ENCODE measurements at places on chromosomes 12 and 14.

- DNase-seq, result no peak
These were observed 50.5 kb downstream of the SLC6A12 start for GRCh38 chr12:163406-163986.

DNA sequence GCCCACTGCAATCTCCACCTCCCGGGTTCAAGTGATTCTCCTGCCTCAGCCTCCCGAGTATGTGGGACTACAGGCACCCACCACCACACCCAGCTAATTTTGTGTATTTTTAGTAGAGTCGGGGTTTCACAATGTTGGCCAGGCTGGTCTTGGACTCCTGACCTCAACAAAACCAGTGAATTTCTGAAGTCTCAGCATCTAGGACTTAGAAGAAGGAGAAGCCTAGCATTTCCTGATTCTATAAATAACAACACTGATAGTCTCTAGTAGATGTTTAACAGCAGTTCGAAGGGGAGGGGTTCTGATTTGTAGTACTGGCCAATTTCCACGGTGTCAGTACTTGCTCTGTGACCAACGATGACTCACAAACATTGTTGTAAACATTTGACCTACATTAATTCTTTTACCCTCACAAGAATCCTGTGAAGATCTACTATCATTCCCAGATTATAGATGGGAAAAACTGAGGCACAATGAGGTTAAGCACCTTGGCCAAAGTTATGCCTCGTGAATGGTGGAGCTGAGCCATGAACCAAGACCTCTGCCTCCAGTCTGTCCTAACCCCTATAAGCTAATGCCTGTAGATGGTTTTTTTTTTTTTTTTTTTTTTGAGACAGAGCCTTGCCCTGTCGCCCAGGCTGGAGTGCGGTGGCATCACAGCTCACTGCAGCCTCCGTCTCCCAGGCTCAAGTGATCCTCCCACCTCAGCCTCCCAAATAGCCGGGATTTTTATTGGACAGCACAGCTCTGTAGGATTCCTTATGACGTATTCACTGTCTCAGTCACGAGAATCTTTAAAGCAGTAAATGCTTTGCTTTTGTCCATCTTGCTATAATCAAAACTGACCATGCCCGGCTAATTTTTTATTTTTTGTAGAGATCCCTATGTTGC is 5.2 kb downstream of the P2RX4 start:
- no peak for DNase-seq

GRCh38 chr14:36513012-36513420 is 7.0 kb downstream of the NKX2-1 start:
- no peak for DNase-seq

GRCh38 chr14:81153187-81153586 is 67.6 kb downstream of the GTF2A1 start:
- no peak for DNase-seq

DNA sequence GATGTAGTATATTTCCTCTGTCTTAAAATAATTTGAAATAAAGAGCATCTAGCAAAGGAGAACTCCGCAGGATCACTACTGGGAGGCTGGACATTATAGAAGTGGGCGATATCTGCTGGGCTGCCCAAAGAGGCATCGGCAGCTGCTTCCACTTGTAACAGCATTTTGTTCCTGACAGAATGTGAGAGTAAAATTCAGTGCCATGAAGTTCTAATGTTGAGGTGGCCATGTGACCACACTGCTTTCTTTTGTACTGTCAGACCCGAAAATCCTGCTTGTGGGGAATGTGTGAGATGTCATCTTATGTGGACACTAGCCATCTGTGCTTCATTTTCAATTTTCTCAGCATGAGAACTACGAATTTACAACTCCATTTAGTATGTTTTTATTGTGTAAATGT is 151.9 kb downstream of the ACSS3 start:
- no peak for DNase-seq
